Fibroblast of gingiva (primary cell): ENCODE measurements at places on chromosomes 4 and X.
A peak's percentile ranks its signal among the peaks of the same experiment; 100 is the strongest.

GRCh38 chr4:37749398-37749988, 63.3 kb upstream of the RELL1 start:
- DNase-seq: no peak

GRCh38 chr4:16259889-16260246, 33.6 kb upstream of the TAPT1 start:
- no peak for DNase-seq

DNA sequence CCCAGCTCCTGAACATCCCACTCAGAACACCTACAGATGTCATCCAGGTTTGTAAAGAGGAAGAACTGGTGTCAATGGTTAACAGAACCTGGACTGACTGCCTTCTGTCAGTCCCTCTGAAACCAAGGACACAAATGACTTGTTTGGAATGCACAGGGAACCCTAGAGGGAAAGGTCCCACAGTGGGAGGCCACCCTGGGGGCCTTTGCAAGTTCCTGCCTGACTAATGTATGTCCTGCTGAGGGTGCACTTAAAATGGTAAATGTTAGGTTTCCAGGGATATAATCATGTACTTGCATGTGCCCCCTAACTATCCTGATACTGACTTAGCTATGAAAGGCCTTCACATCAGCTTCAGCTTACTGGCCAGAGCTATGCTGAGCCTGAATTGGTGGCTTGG, 15.0 kb upstream of the XAGE2 start:
- no peak for DNase-seq

DNA sequence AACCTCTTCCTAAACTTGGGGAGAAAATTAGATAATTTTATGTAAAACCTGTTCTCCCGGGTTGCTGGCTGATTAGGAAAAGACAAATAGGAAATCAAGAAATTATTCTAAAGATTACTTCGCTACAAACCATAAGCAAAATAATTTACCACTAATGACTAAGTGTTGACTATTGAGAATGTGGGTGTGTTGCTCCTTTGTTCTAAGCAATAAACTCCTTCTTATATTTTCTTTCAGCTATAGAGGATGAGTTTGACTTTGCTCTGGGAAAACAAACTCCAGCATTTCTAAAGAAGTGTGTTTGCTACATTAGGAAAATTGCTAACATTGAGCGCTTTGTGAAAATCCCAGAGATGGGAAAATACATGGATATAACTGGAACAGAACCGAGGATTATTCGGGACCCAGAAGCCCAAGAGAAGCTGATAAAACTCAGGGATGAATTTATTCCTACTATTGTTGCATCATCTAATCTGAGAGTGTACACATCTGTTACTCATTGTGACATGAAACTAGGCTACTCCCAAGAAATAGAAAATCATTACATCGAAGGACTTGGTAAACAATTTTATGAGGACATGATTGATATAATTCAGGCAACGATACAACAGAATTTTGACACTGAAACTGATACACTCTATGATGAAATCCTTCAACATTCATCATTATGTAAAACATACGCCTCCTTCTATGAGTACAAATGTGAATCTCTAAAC, 194.2 kb downstream of the NWD2 start:
- no peak for DNase-seq

DNA sequence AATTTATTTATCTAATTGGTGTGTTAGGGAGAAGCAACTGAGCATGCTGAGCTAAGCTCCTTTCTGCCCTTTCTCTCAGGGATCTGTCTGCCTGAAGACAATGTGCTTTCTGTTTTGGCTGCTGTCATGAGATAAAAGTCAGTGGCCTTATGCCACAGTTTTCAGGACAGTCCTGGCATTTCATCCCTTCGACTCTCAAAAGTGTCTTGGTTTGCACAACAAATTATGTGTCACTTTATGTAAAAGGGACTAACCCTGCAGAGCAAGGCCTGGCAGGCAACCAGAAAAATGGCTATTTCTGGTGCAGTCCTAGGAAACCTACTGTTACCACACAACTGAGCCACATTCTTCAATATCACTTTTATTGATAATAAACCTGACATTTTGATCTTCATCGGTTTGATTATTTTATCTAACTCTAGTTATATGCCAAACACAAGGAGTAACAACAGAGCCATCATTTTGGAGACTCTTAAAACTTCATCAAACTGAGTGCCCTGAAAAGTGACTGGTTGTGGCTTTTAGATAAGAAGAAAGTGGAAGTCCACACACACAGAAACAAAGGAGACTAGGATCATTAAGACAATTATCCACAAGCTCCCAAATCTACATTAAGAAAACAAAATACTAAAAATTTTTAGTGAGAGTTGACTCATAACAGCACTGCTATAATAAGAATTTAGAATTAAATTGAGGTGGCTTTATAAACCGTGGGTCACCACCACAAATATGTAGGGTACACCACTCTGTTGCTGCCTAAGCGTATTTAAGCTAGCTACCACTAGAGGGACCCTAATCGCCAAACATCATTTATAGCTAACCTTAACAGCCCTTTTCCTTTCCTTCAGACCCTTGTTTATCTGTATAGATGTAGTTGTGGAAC, 95.9 kb upstream of the PTPN13 start:
- peak; percentile 52 for DNase-seq

DNA sequence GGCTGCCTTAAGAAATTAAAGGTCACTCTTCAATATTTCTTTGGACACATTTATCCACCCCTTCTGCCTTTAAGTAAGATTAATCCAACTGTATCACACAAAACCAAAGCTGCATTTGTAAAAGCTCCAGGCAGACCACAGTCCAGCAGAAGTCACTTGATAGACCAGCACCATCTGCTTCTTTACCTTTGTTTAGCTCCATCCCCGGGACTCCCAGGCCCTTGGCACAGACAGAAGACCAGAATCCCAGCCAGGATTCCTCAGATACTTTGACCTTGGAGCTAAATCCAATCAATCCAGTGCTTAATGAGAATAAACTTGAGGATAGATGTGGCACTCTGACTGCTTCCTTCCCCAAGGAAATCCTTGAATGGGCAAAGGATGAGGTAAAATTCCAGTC, 333.1 kb upstream of the RASGEF1B start:
- no peak for DNase-seq

GRCh38 chr4:7280926-7281690, 88.8 kb downstream of the SORCS2 start:
- DNase-seq: no peak

- DNase-seq: no peak
These were observed 100.9 kb upstream of the RXFP1 start for GRCh38 chr4:158420782-158421181.

DNA sequence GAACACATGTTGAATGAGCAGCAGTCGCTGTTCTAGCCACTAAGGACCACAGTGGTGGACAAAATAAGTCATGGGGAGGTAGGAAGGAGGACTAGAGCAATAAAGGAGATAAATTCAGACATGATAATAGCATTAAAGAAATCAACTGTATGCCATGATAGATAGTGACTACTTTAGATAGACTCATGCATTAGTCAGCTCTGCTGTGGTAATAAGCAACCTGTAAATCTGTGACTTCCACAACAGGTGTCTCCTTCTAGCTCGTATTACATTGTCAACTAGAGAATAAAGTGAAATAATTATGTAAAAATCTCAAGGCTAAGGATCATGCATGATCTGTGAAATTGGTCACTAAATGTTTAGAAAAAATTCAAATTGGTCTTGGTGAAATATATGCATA, 77.9 kb downstream of the WWC2 start:
- DNase-seq: no peak

DNA sequence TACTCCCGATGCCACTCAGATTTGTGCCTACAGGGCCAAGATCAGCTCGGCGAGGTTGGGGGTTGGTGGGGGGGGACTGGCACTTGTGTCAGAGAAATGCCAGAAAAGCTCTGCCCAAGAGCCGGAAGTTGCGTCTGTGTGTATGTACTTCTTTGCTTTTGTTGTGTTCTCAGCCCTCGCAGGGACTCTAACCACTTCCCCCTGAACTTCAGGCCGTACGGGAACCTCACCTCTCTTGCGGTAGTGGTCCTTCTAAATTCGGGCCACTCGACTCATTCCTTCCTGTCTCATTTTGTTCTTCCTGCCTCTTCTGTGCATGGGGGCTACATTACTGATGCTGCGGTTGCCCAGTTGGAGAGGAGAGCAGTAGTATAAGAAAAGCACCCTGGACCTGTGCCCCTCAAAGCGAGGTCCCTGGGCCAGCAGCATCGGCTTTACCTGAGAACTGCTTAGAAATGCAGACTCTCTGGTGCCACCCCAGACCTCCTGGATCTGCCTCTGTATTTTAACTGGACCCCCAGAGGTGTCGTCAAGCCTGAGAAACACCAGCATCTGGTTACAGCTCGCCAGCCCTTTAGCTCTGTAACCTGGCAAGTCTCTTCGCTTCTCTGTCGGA, 146.3 kb upstream of the RPS6KA3 start:
- DNase-seq: no peak

GRCh38 chr4:96593422-96593821, 753.5 kb downstream of the PDHA2 start:
- no peak for DNase-seq

GRCh38 chr4:54227256-54228055, 1.6 kb upstream of the PDGFRA start:
- DNase-seq: peak; percentile 74

DNA sequence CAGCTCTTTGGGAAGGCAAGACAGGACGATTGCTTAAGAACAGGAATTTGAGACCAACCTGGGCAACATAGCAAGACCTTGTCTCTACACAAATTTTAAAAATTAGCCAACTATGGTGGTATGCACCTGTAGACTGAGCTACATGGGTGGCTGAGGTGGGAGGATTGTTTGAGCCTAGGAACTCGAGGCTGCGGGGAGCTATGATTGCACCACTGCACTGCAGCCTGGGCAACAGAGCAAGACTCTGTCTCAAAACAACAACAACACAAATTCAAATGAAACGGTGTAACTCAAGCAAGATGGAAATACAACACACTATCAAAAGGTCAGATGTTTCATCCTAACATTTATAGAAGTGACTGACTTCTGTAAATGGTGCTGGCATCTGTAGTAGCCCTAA, 37.1 kb downstream of the XG start:
- DNase-seq: no peak
